ENCODE measurements at places on chromosomes 11 and 22.

DNA sequence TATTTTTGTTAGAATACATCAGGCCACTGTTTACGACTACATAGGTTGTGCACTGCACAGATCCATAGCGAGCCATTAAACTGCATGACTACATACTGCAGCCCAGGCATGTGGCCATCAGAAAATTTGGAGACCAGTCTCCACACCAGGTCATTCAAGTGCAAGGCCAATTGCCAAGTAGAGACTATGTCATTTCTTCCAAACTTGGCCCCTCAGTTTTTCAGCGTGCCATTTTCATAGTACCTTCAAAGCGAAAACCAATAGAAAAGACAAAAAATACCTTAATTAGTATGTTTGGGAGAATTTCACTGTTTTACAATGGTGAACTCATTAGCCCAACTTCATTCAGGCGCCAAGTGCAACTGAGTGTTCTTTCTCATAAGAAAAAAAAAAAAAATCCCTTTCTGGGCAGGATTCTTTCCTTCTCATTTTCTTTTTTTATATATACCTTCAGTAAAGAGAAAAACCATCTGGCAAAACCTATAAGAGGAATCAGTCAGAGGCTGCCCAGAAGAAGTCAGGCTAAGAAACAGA is 30.4 kb downstream of the PAMR1 start:
- DNase-seq = no peak

GRCh38 chr11:68935516-68936357 is 32.0 kb downstream of the IGHMBP2 start:
- DNase-seq = no peak

- no peak for DNase-seq
Observed at GRCh38 chr22:36726007-36726380, 22.4 kb upstream of the CACNG2 start.

DNA sequence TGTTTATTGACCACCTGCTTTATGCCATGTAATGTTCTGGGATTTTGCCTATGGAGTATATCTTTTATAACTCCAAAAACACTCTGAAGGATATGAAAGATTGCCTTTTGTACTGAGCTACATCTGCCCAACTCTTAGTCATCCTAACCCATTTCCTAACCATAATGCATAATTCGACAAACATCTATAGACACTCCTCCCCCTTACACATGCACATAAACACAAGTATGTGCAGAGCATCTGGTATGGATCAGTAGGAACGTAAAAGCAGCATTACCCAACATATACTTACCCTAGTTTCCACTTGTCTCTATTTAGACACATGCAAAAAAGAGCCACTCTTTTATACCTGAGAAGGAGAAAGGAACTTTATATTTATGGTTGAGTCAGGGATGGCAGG is 272.8 kb downstream of the FAM76B start:
- DNase-seq = no peak

DNA sequence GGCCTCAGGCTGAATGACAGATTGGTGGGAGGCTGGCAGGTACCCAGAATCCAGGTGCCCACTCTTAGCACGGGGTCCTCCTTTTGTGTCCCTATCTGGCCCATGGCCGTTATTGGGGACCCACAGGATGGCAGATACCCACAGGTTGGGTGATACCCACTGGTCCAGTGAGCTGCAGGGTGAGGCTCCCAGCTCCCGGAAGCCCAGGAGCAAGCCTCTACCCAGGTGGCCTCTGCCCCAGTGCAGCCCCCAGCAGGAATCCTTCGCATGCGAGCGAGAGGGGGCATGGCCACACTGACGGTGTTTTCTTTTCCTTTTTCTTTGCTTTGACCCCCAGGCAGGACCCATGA is 116.1 kb downstream of the PHF21B start:
- no peak for DNase-seq

DNA sequence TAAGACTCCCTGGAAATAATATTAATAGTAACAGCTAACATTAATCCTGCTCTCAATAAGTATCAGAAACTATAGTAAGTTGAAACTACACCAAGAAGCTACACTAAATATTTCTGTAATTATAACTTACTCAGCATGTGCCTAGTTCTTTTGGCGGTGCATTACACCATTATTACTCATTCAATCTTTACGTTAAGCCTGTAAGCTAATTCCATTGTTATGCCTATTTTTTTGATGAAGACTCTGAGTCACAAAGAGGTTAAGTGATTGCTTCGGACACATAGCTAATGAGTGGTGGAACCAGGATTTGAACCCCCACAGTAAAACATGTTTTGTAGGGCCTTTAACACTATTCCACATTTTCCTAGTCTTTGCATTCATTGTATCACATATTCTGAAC is 111.6 kb downstream of the RASSF10 start:
- DNase-seq = no peak
